Activated CD4-positive, alpha-beta T cell treated with anti-CD3 and anti-CD28 coated beads, Interleukin-2, Interleukin-6, amounts not matched to agents 100 ng/mL and 50 ng/mL, durations not matched to agents 16 hours and 8 hours (primary cell): ENCODE measurements at places on chromosomes 7 and 10.

GRCh38 chr7:98810153-98810802 lies 59.5 kb downstream of the TMEM130 start:
- no peak for DNase-seq

GRCh38 chr7:47582764-47583738 lies 1.1 kb upstream of the TNS3 start:
- DNase-seq, result no peak

DNA sequence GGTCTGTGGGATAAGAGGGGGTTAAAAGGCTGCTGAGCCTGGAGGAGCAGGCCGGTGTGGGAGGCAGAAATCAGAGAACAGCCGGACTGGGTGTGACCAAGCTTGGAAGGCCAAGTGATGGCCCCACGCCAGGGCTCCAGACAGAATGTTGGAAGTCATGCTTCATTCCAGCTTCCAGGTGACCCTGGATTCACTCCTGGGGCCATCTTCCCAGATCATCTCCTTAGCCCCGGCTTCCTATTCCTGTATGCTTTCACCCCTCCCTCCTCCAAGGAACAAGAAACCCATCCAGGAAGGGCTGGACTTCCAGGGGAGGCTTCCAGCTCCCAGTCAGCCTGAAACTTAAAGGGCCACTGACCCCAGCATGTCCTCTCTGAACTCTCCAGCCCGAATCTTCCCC lies 1.0 kb downstream of the INMT start:
- DNase-seq, result no peak

- DNase-seq, result peak; percentile 29
Observed at GRCh38 chr10:71964743-71965515, 734 bp downstream of the CHST3 start.

- DNase-seq, result peak; percentile 96
Observed at GRCh38 chr7:76291351-76292212, 10.9 kb upstream of the HSPB1 start.

- no peak for DNase-seq
Observed at GRCh38 chr7:136064081-136064480, 86.9 kb upstream of the MTPN start.

DNA sequence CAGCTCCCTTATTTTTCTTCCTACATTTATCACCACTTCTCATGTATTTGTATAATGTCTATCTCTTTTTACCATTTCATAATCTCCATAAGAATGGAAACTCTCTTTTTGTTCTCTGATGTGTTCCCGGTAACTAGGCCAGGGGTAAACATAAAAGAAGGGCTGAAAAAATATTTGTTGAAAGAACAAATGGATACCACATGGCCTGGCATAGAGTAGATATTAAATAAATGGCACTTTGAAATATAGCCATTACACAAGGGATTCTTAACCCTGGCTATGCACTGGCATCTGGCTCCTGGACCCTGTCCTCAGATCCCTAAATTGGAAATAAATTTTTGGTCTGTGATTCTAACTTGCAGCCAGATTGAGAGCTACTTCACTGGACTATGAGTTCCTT lies 30.4 kb downstream of the ELAPOR2 start:
- DNase-seq, result no peak

DNA sequence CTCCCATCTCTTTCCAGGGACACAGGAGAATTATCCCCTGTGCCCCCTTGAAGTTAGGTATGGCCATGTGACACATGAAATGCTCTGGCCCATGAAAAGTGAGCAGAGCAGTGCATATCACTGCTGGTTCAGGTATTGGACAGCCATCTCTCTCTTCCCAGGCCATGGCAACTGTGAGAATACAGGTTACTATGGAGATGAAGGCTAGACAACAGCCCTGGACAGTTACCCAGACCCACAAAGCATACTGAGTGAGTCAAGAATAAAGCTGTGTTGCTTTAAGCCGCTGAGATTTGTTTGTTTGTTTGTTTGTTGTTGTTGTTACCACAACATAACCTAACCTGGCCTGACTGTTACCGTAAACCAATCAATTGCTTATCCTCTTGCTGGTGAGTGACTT lies 722.3 kb downstream of the KCNMA1 start:
- no peak for DNase-seq

GRCh38 chr7:129095258-129095657 lies 40.3 kb upstream of the TNPO3 start:
- peak; percentile 26 for DNase-seq

DNA sequence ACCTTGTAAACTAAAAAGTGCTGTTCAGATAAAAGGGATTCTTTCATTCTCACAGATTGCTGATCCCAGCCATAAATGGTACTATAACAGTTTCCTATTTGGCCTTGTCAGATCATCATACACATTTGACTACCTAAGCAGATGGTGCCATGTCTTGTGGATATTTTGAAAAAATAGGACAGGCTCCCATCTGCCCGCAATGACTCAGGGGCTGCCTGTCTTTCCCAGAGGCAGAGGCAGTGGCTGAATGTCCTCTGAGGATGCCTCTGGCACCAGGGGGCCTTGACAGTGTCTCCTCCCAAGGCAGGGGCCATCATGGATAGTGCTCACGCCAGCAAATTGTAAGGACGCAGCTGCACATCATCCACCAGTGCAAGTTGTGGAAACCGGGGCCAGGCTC lies 323.0 kb upstream of the PODXL start:
- DNase-seq, result no peak

- no peak for DNase-seq
Observed at GRCh38 chr7:55504093-55504859, 68.0 kb downstream of the VOPP1 start.

- no peak for DNase-seq
Observed at GRCh38 chr10:71006506-71006905, 118.1 kb upstream of the PCBD1 start.

GRCh38 chr10:6406220-6407033 lies 173.6 kb downstream of the PRKCQ start:
- peak; percentile 51 for DNase-seq

DNA sequence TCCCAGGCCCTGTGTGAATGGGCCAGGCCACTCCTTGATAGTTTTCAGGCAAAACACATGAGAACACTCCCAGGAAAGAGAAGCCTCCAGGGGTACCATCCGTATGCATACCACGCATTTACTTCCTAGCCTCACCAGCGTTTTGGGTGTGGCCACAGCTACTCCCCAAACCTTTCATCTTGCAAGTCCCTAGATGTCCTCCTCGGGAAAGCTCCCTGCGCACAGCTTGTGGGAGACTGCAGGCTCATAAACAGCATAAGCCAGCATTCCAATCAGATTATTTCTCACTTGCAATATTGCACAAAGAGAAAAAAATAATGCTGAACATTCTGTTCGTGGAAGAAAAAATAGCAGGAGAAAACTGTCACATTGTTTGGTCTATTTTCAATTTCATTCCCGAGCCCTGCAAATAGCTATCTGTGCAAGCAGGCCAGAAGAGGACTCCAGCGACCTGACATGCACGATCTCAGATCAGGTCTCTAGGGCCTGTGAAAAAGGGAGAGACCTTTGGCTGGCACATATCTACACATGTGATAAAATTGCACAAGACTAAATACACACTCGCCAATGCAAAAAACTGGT lies 175.6 kb downstream of the PLXNA4 start:
- no peak for DNase-seq

GRCh38 chr10:24488631-24489030 lies 235.1 kb downstream of the ARHGAP21 start:
- DNase-seq, result no peak

GRCh38 chr7:77266291-77266794 lies 66.7 kb upstream of the FGL2 start:
- DNase-seq, result peak; percentile 86

- no peak for DNase-seq
Observed at GRCh38 chr7:80445351-80445750, 66.5 kb downstream of the GNAT3 start.

DNA sequence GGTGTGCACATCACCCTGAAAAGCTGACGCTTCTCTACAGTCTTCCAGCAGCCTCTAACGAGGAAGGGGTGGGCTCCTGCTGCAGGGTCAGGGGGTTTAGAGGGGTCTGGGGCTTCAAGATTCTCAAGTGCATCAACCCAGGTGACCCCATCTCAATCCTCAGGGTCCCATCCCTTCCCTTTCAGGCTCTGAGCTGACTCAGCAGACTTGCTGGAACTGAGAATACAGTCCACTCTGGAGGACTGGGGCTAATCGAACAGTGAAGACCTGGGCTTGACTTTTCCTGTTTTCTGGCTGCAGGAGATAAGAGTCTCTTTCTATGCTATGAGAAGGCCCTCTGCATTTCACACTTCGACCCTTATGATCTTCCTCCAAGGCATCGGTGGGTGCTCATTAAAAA lies 22.3 kb upstream of the NPTX2 start:
- DNase-seq, result no peak
